ENCODE measurements at places on chromosomes 12 and 14.

- no peak for DNase-seq
Measured at GRCh38 chr14:31692376-31692781, 131.2 kb downstream of the NUBPL start.

GRCh38 chr14:22313172-22313801, 275.7 kb downstream of the DAD1 start:
- no peak for DNase-seq

DNA sequence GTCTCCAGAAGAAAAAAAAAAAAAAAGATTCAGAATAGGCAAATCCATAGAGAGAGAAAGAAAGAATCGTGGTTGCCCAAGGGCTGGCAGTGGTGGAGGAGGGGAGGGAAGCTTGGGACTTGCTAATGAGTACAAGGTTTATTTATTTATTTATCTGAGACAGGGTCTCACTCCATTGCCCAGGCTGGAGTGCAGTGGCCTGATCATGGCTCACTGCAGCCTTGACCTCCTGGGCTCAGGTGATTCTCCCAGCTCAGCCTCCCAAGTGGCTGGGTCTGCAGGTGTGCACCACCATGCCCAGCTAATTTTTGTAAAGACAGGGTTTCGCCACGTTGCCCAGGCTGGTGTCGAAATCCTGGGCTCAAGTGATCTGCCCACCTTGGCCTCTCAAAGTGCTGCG, 9.7 kb upstream of the TNFRSF1A start:
- no peak for DNase-seq

DNA sequence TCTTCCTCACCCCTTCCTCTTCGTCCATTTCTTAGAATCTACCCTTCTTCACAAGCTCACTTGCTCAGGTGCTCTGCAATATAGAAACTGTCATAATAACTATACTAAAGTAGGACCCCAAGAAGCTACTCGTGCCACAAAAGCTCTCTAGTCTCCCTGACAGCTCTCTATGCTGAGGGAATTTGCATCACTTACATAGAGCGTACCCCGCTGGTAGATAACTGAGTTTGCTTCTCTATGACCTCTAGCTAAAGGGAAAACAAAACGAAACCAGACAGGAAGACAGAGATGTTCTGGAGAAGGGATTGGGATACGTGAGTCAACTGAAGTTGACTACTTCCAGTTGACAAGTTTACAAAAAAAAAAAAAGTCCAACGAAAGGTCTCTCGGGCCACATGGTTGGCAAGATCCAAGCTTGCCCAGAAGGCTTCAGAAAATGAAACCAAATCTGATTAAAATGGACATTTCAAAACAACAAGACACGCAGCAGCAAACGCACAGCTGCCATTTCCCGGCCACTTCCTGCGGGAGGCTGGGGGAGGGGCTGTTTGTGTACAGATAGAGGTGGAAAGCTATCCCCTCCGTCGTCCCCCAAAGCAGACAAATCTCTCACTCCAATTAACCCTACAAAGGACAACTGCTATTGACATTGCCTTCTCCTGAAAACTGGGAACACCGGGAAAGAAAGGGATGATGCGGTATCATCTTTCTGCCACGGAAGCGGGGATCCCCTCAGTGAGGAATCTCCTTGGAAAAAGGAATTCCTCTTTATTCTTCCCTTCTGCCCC, 1.3 kb downstream of the BAZ2A start:
- DNase-seq, result peak; percentile 82

GRCh38 chr12:7142056-7142644, 12.0 kb downstream of the CLSTN3 start:
- DNase-seq, result peak; percentile 83

GRCh38 chr12:19053218-19053617, 76.3 kb upstream of the PLEKHA5 start:
- no peak for DNase-seq

DNA sequence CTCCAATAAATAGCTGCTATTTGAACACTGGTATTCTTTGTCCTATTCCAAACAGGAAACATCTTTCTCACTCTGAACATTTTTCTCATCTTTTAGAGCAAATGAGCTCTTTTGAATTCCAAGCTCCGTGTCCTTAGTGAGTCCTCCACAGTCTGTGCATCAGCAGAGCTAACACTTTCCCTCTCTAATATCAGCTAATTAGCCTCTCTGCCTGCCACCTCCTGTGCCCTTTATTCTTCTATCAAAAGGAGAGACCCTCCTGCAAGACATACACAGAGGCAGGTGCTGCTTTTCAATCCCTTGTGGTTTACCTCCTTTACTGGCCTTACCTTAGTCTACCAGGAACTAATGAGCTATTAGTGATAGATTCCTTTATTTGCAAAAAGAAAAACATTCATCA, 178.5 kb downstream of the SLC35F4 start:
- DNase-seq, result no peak

DNA sequence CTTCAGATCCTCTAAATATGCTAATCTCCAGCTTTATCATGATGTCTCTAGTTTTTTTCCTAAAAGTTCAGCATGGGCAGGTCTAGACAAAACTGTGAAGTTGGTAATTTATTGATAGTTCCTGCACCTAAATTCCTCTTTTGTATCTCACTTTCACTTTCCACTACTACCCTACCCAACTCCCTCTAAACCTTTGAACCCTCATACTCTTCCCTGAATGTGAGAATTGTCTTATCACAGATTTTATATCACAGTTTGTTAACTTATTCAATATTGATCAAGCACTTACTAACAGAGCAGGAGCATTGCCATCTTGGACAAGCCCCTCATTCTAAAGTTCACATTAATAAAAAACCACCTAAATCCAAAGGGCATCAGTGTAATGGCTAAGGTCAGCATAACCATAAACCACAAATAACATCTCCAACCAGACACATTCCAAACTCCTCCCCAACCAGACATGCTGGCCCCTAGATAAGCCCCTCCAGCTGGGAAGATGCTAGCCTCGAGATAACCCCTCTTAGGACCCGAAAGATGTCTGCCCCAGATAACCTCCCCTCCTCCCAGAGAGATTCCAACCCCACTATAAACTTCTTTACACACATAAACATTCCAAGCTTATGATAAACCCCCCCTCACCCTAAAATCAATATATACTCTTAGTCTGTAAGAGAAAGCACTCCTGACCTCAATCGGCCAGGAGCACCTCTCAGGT, 78.7 kb downstream of the FSCB start:
- DNase-seq, result no peak

- peak; percentile 18 for DNase-seq
Measured at GRCh38 chr14:101972126-101972866, 7.9 kb downstream of the DYNC1H1 start.

GRCh38 chr14:104107611-104108569, 22.4 kb downstream of the ASPG start:
- no peak for DNase-seq

GRCh38 chr12:44847888-44848702, 28.0 kb downstream of the NELL2 start:
- no peak for DNase-seq

- DNase-seq, result no peak
Measured at GRCh38 chr12:52647601-52648000, 4.4 kb downstream of the KRT2 start.

DNA sequence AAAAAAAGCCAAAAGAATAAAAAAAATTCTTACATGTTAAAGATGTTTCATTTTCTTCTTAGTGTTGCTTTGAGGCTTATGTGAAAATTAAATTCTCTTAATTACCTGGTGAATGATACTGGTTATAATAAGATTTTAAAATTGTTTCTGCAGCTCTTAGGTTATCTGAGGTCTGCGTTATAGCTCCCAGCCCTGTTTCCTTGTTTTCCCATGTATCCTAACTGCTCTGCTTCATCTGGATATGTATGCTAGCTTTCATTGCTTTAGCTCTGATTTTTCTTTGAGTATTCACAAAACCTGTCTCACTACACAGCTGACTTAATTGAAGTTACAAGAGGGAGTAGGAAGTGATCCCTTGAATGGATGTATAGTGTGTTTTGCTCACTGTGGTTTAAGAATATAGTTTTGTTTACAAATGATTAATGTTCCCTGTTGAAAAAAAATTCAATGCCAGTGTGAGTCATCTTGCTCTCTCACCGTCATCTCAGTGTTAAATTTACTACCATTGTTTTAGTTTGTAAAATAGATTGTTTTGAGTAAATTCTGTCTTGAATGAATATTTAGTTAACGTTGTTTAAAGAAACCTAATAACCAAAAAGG, 26.8 kb downstream of the CPSF6 start:
- DNase-seq, result no peak

DNA sequence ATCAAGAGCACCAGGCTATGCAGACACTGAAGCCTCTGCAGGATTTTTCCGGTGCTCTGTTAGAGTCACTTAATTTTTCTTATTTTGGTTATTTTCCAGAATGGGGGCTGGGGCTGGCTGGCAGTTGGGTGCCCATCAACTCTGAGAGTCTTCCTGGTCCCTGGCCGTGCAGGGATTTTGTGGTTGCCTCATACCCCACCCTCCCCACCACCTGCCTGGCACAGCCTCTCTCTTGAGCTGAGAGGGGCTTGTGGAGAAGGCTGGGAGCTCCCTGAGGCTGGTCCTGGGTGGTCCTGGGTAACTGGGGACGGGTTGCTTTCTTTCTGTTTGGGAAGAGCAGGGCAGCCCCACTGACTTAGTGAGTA, 23.3 kb downstream of the LRTM2 start:
- DNase-seq, result no peak

- DNase-seq, result no peak
Measured at GRCh38 chr14:75702616-75703261, 41.7 kb downstream of the TTLL5 start.
